ENCODE measurements at places on chromosomes 13 and 19.

DNA sequence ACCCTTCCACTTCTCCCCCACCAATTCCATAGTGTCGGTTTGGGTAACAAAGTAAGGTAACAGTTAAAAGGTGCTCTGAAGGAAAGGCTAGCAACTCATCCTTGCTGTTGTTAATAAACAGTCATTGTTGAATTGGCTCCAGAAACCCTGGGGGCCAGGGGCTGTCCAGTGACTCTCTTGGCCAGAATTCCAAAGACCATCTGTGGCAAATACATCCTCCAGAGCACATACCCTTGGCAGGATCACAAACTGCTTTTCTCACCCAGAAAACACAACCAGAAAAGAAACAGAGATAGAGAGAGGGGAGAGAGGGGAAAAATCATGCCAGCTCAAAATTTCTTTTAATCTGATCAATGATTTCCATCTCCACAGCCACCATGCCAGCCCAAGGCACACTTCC, 22.1 kb downstream of the CACNA1A start:
- no peak for DNase-seq

- DNase-seq = peak; percentile 8
Measured at GRCh38 chr13:113448885-113449692, 4.2 kb downstream of the ADPRHL1 start.

GRCh38 chr13:106284358-106284757, 251.1 kb downstream of the EFNB2 start:
- no peak for DNase-seq

GRCh38 chr13:57787058-57787791, 155.7 kb downstream of the PCDH17 start:
- no peak for DNase-seq

DNA sequence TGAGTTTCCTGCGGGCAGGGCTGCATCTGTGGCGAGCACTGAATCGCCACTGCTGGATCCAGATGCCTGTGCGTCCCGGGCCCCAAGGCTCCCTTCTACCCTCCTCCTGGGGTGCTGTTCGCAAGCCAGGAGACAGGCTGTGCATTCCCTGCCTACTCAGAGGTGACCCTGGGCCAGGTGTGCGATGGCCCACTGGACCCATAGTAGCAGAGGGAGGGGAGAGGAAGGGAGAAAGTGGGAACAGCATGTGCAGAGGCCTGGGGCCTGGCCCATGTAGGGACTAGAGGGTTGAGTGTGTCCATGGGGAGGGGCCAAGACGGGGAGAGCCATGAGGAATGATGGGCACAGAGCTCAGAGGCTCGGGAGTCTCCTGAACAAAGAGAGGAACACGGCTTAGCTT, 27.3 kb downstream of the CARM1 start:
- no peak for DNase-seq
